ENCODE measurements at places on chromosomes 5 and 9.
A peak's percentile ranks its signal among the peaks of the same experiment; 100 is the strongest.

DNA sequence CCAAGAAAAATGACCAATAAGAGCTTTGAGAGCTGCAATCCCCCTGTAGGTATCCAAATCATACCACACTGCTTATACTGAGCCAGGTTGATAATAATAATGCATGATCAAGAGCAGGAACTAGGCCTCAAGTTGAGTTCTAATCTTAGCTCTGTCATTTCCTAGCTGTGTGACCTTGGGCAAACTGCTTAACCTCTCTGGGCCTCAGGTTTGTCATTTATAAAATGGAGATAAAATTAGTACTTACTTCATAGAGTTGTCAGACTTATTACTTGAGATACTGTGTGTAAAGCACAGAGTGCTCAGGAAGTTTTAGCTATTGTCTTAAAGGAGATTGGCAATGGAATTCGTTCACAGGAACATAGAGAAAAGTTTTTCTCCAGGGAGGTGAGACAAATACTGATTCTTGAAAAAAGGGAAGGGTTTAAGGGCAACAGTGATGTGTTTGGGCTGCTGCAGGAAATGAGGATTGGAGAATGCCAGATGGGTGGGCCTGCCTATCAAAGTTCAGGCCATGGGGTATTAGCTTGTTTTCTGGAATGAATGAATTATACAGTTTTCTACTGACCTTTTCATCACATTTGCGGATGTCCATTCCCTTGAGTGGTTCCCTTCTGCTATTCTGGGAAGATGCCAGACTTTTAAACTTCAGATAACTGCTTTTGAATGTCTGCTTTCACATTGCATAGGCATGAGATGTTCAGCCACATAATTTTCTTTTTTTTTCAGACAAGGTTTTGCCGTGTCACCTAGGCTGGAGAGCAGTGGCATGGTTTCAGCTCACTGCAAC is 10.2 kb upstream of the ATP6V0E1 start:
- DNase-seq: no peak

- DNase-seq: no peak
These were observed 131.3 kb upstream of the PPP1R26 start for GRCh38 chr9:135348076-135348787.

GRCh38 chr5:116522356-116523136 is 52.1 kb downstream of the SEMA6A start:
- DNase-seq: no peak

DNA sequence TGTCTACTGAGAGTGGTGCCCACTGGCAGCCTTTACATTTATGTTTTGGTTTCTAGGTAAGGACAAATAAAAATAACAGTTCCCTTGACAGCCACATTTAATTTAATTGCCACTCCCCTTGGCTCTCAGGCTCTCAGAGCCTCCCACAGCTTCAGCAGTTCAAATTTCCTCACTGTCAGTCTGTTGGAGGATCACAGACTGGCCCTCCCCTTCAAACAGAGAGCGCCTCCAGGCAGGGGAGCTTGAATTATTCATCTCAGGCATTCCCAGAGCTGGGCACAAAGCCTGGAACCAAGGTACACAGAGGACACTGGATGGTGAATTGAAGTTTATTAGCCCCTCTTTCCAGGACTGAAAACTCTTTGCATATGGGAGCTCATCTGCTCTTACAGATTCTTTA is 407.7 kb downstream of the SPOCK1 start:
- DNase-seq: no peak

- DNase-seq: no peak
These were observed 47.4 kb upstream of the CCDC112 start for GRCh38 chr5:115343855-115344254.

DNA sequence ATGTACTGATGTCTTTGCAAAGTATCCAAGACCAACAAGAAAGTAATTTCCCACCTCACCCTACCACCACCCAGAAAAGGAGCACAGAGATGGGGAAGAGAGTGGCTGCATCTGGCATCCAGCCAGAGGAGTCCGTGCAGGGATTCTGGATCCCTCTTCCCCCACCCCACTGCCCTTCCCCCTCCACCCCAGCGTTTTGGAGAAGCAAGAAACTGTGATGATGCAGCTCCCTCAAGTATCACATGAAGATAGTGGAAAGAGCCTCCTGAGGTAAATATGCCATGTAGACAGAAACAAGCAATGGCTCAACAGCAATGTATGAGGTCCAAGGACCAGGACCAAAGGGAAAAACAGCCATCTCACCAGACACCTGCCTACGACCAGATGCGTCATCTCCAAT is 153.8 kb downstream of the DEPDC1B start:
- DNase-seq: no peak

- no peak for DNase-seq
These were observed 12.8 kb upstream of the NDFIP1 start for GRCh38 chr5:142095651-142096330.

GRCh38 chr5:135458356-135458755 is 6.2 kb upstream of the TIFAB start:
- DNase-seq: no peak

DNA sequence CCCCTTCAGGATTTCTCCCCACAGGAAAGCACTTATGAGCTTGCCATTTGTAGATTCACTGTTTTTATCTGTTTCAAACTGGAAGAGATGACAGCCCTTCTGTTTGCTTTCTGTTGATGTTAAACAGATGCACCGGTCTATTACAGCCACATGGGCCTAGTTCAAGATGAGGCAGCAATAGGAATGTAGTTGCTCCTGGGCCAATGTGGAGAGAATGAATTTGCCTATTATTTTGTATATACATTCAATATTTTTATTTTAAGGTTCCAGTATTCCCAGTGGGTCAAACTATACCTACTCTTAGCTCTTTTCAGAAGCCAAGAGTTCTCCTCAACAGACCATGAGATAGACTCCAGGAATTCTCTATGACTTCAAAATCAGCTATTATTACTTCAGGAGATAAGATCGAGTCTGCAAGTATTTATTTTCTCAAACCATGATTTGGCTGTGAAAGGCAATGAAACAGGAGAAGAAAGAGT is 461.6 kb downstream of the RASEF start:
- DNase-seq: no peak

GRCh38 chr9:98034593-98035546 is 21.7 kb upstream of the NANS start:
- peak; percentile 48 for DNase-seq

- no peak for DNase-seq
These were observed 2.0 kb downstream of the NEUROG1 start for GRCh38 chr5:135533794-135534193.

- no peak for DNase-seq
These were observed 48.6 kb downstream of the NACC2 start for GRCh38 chr9:136046554-136046920.

- no peak for DNase-seq
These were observed 138.3 kb downstream of the CDK5RAP2 start for GRCh38 chr9:120441426-120442307.

- DNase-seq: no peak
These were observed 52.9 kb downstream of the PAM start for GRCh38 chr5:102807878-102808502.

DNA sequence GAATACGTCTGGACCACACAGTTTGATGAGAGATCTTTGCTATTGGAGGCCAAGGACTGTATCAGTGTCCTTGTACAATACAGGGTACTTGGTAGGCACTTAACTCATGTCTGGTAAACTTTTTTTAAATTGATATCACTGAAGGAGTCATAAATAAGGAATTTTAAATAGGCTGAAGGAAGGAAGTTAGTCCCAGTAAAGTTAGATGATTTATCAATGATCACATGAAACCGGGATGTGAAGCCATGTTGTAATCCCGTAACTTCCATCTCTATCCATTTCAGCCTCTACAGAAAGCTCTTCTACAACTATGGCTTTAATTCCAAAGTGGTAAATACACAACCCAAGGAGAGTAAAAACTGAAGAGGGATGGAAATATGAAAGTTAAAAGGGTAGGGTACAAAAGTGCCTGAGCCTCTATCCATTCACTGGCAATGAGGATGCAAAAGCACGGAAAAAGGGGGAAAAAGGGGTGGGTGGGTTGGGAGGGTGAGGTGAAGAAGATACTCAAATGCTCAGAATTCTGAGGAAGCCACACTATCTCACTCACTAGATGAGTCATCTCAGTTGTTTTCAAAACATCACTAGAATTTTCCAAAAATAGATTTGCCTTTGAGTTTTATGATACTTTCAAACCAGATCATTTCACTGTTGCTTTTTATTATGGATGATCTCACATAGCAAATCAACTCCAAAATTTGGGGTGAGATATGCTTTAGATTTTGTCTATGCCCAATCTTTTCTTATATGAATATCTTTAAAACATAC is 1053.5 kb downstream of the NR2F1-AS1 start:
- no peak for DNase-seq

DNA sequence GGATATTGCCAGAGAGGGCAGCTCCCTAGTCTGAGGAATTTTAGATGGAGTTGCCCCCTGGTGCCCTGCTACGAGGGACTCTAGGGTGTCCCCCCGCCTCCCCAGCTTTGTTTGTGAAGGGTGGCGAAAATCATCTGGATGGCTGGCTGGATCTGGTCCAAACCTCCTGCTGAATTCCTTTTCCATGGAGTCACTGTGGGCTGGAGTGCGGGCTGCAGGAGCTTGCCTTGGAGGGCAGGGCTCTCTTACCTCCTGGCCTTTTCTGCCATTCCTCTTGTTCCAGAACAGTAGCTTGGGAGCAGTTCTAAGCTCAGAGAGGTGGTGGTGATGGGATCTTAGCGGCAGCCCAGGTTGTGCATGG is 2.1 kb downstream of the SYNPO start:
- no peak for DNase-seq

DNA sequence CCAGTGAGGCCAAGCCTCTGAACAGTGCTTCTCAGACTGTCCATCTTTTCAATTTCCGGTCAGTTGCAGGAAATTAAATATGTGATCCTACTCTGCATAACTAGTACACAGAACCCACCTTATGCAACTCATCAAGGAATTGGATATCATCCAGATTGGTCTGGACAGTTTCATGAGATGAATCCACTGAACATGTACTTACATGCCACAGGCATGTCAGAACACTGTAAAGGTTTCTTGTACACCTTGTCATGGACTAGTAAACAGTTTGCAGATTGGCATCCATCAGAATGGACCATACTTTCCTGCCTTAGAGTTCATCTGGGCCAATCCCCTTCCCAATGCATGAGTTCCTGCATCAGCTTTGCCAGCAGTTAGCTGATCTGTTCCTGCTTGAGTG is 30.4 kb downstream of the GARNL3 start:
- no peak for DNase-seq

DNA sequence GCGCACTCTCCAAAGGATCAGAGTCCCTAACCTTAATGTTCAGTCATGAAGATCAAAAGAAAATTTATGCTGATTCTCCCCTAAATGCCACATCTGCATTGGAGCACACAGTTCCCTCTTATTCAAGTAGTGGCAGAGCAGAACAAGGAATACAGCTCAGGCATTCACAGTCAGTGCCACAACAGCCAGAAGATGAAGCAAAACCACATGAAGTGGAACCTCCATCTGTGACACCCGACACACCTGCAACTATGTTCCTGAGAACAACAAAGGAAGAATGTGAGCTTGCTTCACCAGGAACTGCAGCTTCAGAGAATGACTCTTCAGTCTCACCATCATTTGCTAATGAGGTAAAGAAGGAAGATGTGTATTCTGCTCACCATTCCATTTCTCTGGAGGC is 40.0 kb downstream of the CMYA5 start:
- no peak for DNase-seq

DNA sequence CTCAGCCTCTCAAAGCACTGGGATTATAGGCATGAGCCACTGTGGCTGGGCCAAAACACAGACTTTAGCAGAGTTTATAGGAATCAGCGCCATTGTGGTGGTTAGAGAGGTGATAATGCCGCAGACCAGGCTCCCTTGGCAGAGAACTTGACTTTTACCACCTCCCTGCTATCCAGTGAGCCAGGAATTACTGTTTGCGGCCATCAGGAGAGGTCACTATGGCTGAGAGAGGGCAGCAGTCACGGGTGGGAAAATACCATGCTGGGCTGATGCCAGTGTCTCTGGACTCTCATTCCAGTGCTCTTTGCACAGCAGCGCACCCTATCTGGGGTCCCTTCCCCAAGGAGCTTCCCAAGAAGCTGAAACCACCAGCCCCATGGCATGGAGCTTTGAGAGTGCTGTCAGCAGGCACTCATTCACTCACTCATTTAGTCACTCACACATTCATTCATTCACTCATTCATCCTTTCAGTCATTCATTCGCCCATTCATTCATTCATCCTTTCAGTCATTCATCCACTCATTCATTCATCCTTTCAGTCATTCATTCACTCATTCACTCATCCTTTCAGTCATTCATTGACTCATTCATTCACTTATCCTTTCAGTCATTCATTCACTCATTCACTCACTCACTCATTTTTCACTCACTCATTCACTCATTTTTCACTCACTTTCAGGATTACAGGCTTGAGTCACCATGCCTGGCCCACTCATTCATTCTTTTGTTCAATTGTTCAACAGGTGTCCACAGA is 27.3 kb upstream of the RNU6ATAC start:
- DNase-seq: no peak

GRCh38 chr5:109411149-109411514 is 1.4 kb upstream of the PJA2 start:
- no peak for DNase-seq

DNA sequence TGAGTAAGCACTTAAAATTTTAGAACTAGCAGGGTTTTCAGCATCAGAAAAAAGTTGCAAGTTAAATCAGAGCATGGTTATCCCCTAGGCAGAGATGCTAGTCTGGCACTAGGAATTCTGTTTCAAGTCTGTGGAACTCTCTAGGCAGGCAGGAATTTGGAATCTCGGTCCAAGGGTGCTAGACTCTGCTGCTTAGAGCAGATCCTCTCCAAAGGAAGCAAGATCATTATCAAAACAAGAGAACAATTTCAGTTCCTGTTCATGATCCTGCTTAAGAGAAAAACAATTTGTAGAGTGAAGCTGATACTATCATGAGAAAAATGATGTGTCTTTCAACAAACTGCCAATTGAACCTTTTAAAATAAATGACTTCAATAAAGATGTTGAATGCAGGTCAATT is 420.7 kb downstream of the KIF4B start:
- no peak for DNase-seq

DNA sequence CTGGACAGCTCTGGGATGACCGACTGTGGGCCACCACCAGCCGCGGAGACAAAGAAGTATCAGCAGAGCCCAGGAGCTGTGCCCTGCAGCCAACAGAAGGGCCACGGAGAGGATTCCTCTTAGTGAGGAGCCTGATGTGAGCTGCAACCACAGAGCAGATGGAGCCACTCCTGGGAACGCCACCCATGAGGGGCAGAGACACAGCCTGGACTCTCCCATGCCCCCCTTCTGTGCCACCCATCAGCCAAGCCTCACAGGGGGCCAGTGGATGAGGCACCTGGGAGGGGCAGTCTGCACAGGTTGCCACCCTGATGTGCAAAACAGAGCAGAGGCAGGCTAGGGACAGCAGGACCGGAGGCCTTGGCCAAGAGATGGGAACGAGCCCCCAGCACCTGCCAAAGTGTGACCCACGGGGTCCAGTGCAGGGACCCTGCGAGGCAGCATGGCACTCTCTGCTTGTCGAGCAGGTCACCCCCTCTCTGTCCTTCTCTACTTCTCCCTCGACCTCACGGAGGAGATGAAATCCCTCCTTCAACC is 380.7 kb upstream of the IRX1 start:
- no peak for DNase-seq

DNA sequence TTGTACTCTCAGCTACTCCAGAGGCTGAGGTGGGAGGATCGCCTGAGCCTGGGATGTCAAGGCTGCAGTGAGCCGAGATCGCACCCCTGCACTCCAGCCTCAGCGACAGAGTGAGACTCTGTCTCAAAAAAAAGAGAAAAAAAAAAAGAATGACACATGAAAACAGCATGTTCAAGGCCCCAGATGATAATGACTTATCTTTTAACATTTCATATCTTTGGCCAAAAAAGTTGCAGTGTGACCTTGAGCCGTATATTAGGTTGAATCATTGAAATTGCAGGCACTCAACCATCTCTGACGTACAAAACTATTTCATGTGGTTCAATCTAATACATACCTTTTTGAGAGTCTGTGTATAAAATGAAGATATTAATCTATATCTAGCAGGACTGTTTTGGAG is 79.1 kb upstream of the CPEB4 start:
- DNase-seq: no peak

All from GM18507 (cell line).